EL (cell line): ENCODE measurements at places on chromosomes 12 and 14.

- DNase-seq: no peak
Measured at GRCh38 chr14:36580141-36580855, 2.1 kb downstream of the NKX2-8 start.

GRCh38 chr12:66688846-66689439 is 10.1 kb upstream of the GRIP1 start:
- peak; percentile 13 for DNase-seq

DNA sequence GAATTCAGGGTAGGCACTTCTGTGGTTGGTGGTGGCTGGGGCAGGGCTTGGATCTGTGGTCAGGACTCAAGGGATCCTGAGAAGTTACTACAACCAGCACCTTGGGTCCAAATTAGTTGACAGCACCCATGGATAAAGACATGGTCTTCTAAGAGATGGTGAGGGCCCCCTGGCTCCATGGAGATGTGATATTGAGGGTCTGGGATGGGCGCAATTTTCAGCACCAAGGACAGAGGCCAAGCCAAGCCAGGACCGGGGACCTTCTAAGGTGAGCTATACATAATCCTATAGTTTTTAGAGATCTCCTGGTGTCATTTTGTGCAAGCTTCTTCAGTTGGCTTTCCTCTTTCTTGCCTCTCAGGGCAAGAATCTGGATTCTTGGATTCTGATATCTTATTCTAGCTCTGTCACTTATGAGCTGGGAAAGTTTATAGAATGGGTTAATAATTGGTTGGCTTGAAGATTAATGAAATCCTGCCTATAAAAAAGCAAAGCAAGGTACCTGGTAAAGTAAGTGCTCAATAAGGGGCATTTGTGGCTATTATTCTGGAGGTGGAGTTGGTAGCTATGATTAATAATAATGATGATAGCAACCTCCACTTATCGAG is 130.1 kb upstream of the LHX5 start:
- DNase-seq: no peak

GRCh38 chr14:23146351-23146910 is 27.4 kb upstream of the CEBPE start:
- DNase-seq: no peak

GRCh38 chr14:51552275-51552674 is 99.4 kb upstream of the FRMD6 start:
- no peak for DNase-seq

DNA sequence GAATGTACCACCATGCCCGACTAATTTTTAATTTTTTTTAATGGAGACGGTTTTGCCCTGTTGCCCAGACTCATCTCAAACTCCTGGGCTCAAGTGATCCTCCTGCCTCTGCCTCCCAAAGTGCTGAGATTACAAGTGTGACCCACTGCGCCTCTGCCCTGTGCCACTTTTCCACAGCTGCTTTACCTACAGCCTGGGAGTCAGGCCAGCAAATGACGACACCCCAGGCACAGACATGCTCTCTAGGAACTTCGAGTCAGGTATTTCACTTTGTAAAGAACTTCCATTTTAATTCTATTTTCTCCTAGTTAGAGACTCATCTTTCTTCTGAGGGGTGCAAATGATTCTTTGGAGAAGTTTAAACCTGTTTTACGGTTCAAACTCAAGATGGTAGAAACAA is 89.0 kb downstream of the ETV6 start:
- DNase-seq: no peak

- peak; percentile 18 for DNase-seq
Measured at GRCh38 chr12:105083031-105083430, 1.2 kb downstream of the ALDH1L2 start.

- no peak for DNase-seq
Measured at GRCh38 chr14:97329701-97330100, 532.5 kb downstream of the VRK1 start.

GRCh38 chr12:52274521-52275120 is at the start of gene KRT86:
Gene KRT86, plus strand, starts transcription at chr12:52274645. Its CDS starts 27,272 bp downstream, at chr12:52301917.
- DNase-seq: no peak

DNA sequence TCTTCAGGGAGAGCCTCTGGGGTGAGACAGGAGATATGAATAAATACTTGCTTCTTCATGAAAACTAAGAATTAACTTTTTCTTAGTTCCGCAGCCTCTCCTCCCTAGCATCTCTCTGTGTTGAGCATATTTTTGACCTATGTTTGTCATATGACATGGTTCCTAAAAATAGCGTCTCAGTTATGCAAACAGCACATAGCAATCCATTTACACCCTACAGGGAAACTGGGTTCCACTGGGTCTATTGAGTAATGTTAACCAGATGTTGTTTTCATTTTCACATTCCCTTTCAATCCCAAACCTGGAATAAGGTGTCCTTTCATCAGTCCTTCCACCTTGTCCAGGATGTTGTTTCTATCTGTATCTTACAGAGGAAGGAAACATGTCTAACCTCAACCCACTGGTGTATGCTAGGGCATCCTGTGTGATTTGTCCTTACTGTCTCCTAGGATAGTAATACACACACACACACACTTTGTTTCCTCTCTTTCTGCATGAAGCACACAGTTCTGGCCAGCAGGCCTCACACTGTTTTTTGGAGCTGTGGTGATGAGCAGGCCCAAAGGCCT is 1543.5 kb downstream of the AACS start:
- DNase-seq: no peak

DNA sequence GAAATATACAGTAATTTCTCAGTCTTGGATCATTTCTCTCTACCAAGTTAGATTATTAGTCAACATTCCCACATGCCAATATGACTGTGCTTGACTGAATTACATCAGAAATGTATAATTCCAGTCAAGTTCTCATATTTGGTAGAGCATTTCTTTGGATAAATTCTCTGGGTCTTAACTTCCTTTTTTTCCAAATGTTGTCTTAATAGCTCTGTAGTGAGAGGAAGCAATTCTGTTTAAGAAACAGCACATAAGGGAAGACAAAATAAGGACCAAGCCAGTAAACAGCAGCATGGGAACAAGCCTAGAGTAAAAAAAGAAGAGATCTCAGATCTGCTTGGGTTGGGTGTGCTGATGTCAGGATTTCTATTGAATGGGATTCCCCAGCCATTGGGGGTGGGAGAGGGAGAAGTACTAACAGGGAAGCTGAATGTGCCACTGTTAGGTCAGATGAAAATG is 14.2 kb upstream of the DYRK2 start:
- DNase-seq: no peak

- DNase-seq: no peak
Measured at GRCh38 chr12:68580911-68581310, 29.8 kb upstream of the RAP1B start.

GRCh38 chr14:103871596-103872480 is 24.5 kb upstream of the PPP1R13B start:
- no peak for DNase-seq

- DNase-seq: no peak
Measured at GRCh38 chr14:33808187-33808586, 142.7 kb downstream of the EGLN3 start.

- DNase-seq: peak; percentile 42
Measured at GRCh38 chr12:54329759-54330158, 4.8 kb downstream of the COPZ1 start.

- DNase-seq: peak; percentile 44
Measured at GRCh38 chr14:99677231-99678140, 6.6 kb upstream of the CYP46A1 start.

- no peak for DNase-seq
Measured at GRCh38 chr12:1705774-1706631, 15.1 kb downstream of the ADIPOR2 start.

- DNase-seq: no peak
Measured at GRCh38 chr14:35051796-35052195, 5.7 kb downstream of the FAM177A1 start.

GRCh38 chr12:67323007-67323406 is 53.8 kb downstream of the CAND1 start:
- no peak for DNase-seq

- no peak for DNase-seq
Measured at GRCh38 chr12:92237762-92238523, 92.3 kb upstream of the BTG1 start.

GRCh38 chr12:43579206-43579605 is 27.2 kb upstream of the ADAMTS20 start:
- no peak for DNase-seq

- DNase-seq: peak; percentile 44
Measured at GRCh38 chr14:69259527-69260189, at the start of gene GALNT16. Gene GALNT16, plus strand, starts transcription at chr14:69260158. Its CDS starts 133 bp downstream, at chr14:69260291.

GRCh38 chr12:72368298-72368697 is 96.1 kb downstream of the TRHDE start:
- no peak for DNase-seq

GRCh38 chr12:109888179-109889020 is 8.1 kb upstream of the GLTP start:
- DNase-seq: peak; percentile 97

DNA sequence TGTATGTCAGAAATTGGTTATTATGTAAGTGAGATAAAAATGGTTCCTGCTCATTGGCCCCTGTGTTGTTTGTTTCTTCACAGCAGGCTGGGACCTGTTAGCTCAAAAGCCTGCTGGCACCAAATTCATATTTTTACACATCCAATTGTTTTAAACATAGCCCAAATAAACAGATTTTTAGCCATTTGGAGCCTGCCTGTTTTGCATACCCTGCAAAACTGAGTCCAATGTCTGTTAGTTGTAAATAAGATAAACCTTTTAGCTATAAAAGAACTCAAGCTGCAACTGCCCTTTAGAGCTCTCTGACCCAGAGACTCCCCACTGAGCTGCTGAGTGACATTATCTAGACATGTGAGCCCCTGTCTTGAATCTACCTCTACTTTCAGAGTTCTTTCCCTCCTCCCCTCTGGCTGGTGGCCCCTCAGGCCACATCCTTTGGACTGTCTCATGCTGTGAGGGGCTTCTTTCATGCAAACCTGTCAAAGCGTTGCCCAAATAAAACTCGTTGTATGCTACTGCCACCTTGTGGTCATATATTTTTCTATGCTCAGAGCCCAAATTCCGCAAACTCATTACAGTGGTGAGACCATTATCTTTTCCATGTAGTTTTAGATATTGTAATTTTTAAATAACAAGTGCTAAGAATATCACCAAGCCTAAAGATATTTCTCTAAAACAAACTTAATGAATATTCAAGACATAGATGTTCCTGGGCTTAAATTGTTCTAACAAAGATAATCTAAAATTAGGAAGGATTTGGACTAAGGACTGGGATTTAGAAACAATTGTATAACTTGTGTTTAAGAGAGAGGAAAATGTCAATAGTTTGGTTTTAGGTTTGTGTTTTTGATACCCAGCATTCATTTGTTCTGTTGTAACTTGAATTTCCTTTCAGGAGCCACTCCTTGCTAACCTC is 337.9 kb downstream of the AACS start:
- peak; percentile 13 for DNase-seq

DNA sequence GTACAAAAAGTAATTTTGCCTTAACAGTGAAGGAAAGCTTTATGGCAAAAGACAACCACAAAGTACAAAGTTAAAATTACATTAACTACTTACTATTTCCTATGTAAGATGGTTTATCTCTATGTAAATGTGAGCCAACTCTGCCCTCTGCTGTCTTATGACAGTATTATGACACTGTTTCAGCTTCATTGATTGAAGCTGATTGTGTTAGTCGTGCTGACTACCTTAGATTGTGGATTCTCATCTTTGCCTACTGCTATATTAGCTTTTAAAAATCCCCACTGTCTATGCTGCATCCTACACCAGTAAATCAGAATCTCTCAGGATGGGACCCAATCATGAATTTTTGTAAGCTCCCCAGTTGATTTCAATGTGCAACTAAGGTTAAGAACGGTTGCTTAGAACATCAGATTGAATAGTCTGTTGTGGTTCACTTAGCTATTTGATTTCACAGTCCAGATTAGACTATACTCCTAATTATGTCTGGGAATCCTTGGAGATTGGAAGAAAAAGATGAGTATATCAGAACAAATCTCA is 12.2 kb upstream of the SPTB start:
- peak; percentile 61 for DNase-seq

- DNase-seq: no peak
Measured at GRCh38 chr14:102158797-102159196, 19.1 kb downstream of the WDR20 start.

GRCh38 chr14:100067971-100068959 is 3.0 kb downstream of the EVL start:
- DNase-seq: peak; percentile 54

GRCh38 chr12:25376985-25377384 is 126.3 kb upstream of the KRAS start:
- no peak for DNase-seq

DNA sequence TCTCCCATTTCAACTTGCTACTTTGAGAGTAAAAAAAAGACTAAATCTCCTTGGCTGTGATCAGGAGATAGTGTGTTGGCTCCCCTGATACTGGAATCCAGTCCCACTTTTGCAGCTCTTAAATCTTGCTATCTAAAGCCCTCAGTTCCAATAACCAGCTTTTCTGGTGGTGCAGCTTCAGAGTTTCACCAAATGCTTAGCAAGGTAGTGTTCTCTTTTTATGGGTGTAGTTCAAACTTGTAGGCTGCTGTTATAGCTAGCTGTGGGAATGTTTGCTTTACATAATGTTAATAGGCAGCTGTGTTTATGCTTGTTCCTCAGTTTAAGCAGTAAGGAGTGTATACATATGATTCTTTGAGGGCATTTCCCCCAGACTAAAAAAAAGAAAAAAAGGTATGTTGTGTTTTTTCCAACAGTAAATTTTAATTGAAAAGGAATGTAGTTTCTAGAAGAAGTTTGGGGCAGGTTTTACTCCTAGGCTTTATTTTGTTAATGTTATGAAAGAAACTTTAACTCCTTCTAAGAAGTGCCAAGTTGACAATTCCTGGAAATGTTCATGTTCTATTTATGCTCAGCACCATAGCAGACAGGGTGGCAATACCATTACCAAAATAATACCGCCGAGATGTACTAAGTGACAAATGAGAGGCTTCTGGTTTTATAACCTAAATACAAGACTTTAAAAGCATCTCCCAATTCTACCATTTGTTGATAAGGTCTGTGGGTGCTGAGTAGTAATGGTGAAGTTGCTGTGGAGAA is 12.1 kb downstream of the CRADD start:
- no peak for DNase-seq

DNA sequence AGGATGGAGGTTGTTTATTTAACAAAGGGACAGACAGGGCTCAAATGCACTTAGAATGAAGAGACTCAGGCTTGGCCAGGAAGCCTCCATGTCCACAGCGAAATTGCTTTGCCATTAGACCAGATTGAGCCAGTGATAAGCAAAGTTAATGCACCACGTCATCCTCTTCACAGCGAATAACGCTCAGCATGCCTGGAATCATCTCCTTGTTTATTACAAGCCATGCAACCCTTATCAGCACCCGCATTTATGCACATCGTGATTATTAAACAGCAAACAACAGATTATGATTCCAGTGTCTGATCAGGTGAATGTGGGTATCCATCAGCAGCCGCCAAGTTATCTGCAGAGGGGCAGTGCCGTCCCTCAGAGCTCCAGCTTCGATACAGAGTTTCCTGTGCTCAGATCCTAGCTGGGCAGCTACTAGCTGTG is 175.0 kb upstream of the TMEM132C start:
- no peak for DNase-seq

- DNase-seq: no peak
Measured at GRCh38 chr12:1670358-1671268, 20.3 kb upstream of the ADIPOR2 start.
